ENCODE measurements at places on chromosomes 13 and 19.

GRCh38 chr13:98893371-98893770, 84.5 kb downstream of the DOCK9 start:
- no peak for DNase-seq

DNA sequence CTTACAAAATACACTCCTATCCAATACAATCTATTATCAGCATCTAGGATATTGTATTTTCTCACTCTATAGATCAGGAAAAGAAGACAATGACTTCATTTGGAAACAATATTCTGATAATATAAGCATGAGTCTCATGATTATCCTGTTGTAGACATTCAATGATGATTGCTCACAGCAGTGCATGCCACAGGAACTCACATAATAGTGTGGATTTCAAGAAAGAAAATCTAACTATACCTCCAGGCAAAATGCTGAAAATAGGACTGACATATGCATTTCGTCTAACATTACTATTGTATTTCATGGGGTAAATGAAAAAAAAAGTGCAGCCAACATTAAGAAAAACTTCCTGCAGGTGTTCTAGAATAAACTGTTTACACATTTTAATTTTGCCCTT, 122.6 kb downstream of the POSTN start:
- no peak for DNase-seq

DNA sequence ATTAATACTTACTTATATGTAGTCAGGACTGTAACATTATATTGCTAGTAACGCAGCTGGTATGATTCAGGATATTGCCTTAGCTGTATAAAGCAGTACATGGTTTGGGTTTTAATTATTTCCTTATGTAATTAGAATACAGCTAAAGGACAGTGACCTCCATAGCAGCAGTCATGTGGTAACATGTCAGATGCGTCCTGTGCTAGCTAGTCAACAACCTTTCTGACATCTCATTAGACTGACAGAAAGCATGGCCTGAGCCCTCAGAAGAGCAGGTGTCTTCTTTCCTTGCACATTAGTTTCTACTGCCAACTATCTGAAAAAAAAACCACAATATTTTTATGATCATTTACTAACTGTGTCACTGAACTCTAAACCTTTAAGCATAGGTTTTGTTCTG, 122.2 kb downstream of the MAB21L1 start:
- peak; percentile 5 for DNase-seq

- DNase-seq: no peak
Observed at GRCh38 chr19:12936582-12936981, 1.8 kb upstream of the CALR start.
